ENCODE measurements at places on chromosomes 7 and 10.

DNA sequence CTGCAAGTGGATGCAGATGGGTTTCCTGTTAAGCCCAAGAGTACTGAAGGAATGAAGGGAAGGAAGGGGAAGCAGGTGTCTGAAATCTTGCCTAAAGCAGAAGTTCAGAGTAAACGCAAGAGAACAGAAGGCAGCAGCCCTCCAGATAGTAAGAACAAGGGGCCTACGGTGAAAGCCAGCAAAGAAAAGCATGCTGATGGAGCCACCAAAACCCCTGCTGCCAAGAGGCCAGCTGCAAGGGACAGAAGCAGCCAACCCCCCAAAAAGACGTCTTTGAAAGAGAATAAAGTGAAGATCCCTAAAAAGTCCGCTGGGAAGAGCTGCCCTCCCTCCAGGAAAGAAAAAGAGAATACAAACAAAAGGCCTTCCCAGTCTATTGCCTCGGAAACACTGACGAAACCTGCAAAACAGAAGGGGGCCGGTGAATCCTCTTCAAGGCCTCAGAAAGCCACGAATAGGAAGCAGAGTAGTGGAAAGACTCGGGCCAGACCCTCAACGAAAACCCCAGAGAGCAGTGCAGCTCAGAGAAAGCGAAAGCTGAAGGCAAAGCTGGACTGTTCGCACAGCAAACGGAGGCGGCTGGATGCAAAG, 152.5 kb downstream of the LCOR start:
- no peak for DNase-seq

DNA sequence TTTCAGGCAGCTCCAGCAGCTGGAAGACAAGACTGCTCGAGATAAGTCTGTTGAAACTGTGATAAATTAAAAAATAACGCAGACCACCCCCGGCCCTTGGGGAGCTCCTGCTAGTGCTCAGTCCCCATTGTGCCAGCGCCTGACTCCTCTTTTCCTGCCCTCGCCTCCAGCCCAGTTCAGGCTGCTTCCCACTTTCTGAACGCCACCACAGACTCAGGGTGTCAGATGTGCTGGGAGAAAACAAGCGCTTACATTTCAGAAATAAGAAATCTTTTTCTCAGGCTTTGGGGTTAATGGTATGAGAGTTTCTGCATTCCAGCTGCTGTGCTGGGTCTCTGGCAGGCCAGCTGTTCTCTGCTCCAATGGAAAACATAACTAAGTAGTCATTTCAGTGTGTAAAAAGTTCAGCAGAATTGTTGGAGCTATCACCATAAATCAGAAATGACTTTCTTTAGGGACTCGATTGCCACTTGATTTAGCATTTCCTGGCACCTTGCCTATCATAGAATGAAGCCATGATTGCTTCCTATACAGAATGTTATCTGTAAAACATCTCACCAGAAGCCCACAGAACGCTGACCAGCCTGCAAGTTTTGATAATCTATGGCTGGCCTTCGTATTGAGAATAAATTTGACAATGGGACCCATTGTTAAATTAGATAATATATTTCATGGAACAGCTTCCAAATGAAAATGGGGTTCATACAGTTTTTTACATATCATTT, 257.0 kb upstream of the ZNF32 start:
- DNase-seq = no peak

- DNase-seq = no peak
Observed at GRCh38 chr7:31664890-31665289, 22.1 kb upstream of the PPP1R17 start.

DNA sequence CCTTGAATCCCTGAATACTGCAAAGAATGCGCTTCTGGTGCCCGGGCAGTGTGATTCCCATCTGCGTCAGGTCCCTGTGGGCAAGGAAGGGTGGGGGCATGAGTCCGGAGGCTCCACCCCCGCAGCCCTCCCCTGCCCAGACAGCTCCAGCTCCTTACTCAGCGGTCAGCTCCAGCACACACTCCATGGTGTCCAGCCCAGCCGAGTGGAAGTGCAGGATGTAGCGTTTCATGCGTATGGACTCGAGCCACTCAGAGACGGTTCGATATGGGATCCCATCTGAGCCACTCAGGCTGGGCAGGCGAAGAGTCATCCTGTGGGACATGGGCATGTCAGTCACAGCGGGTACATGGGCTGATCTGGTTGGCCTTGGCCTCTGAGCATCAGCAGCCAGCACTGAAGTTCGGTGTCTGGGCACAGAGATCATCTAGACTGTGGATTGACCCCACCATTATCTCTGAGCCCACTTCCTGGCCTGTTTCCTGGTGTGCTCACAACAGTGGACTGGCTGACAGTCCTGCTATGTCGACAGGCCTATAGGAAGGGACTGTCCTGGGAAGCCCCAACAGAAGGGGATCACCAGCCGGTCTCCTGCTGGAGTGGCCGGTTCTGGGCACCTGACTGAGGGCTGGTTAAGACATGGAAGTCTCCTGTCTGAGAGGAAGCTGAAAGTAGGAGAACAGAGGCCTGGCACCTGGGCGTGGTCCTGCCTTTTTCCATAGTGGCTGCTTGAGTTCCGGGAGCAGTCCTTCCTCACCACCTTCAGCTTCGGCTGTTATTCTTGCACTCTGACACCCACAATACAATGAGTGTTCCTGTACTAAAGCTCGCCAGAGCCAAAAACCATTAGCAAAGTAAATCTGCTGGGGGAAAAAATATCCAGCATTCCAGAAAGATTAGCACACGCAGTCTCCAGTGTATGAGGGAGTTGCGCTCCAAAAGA, 10.6 kb downstream of the ZYX start:
- no peak for DNase-seq

GRCh38 chr10:124465777-124466488, 4.3 kb downstream of the LHPP start:
- DNase-seq = no peak
